ENCODE measurements at places on chromosomes 3 and 15. TPM values are rescaled to one million over a fixed set of nuclear protein-coding genes. Genes with fewer than 3 reads are reported as not detected.

- H3K36me3 ChIP-seq, result no peaks in the 10 kb centered on the region
- no peak for DNase-seq
- no peaks in the 10 kb centered on the region for H3K4me1 ChIP-seq
- H3K4me3 ChIP-seq, result no peak overlapping the region
- H3K27ac ChIP-seq, result no peak overlapping the region
Observed at GRCh38 chr3:43540624-43541023, 81.2 kb downstream of the ANO10 start.

GRCh38 chr3:49462222-49462621 is 7.8 kb upstream of the DAG1 start:
- no peaks in the 10 kb centered on the region for H3K36me3 ChIP-seq
- DNase-seq, result no peak
- H3K27me3 ChIP-seq, result no peaks in the 10 kb centered on the region
- no peaks in the 10 kb centered on the region for H3K4me1 ChIP-seq
- no peak overlapping the region for H3K4me3 ChIP-seq
- H3K27ac ChIP-seq, result no peak overlapping the region

- H3K27ac ChIP-seq, result no peak overlapping the region
- no peaks in the 10 kb centered on the region for H3K27me3 ChIP-seq
- no peak overlapping the region for H3K4me3 ChIP-seq
- DNase-seq, result no peak
- no peaks in the 10 kb centered on the region for H3K36me3 ChIP-seq
Observed at GRCh38 chr3:35658686-35659085, 19.4 kb downstream of the ARPP21 start.

- DNase-seq, result no peak
- no peak overlapping the region for H3K4me3 ChIP-seq
- H3K27ac ChIP-seq, result no peak overlapping the region
- H3K36me3 ChIP-seq, result no peaks in the 10 kb centered on the region
- H3K4me1 ChIP-seq, result no peaks in the 10 kb centered on the region
Observed at GRCh38 chr3:102233881-102234280, 200.9 kb upstream of the ZPLD1 start.

Gene RASGRF1
- 0.11 TPM for total RNA-seq

GRCh38 chr15:77865106-77865610 is 212.4 kb downstream of the TBC1D2B start:
- no peaks in the 10 kb centered on the region for H3K4me1 ChIP-seq
- no peaks in the 10 kb centered on the region for H3K36me3 ChIP-seq
- H3K27me3 ChIP-seq, result no peaks in the 10 kb centered on the region
- no peak overlapping the region for H3K27ac ChIP-seq

Gene ADAMTS9
- total RNA-seq, result not detected

Gene UNC13C
- not detected for total RNA-seq

GRCh38 chr3:67593761-67594234 is 60.6 kb downstream of the SUCLG2 start:
- peaks cover 23% of the 10 kb centered on the region for H3K4me1 ChIP-seq
- DNase-seq, result no peak
- H3K27ac ChIP-seq, result no peak overlapping the region
- peaks cover 4% of the 10 kb centered on the region for H3K36me3 ChIP-seq
- H3K4me3 ChIP-seq, result no peak overlapping the region
- H3K27me3 ChIP-seq, result no peaks in the 10 kb centered on the region

GRCh38 chr3:129432036-129432435 is 3.6 kb upstream of the EFCAB12 start:
- peaks cover 6% of the 10 kb centered on the region for H3K27me3 ChIP-seq
- peak; percentile 73 for DNase-seq
- peak overlapping the region; percentile 69 for H3K4me3 ChIP-seq
- peaks cover 69% of the 10 kb centered on the region for H3K4me1 ChIP-seq
- H3K36me3 ChIP-seq, result peaks cover 47% of the 10 kb centered on the region
- peak overlapping the region; percentile 72 for H3K27ac ChIP-seq

GRCh38 chr15:79025201-79025600 is 65.4 kb downstream of the RASGRF1 start:
- no peaks in the 10 kb centered on the region for H3K4me1 ChIP-seq
- H3K36me3 ChIP-seq, result no peaks in the 10 kb centered on the region
- no peak overlapping the region for H3K4me3 ChIP-seq

GRCh38 chr3:69435274-69436265 is 49.7 kb upstream of the FRMD4B start:
- no peak overlapping the region for H3K27ac ChIP-seq
- no peaks in the 10 kb centered on the region for H3K27me3 ChIP-seq
- H3K36me3 ChIP-seq, result no peaks in the 10 kb centered on the region
- H3K4me3 ChIP-seq, result no peak overlapping the region

Gene TMEM207
- not detected for total RNA-seq

DNA sequence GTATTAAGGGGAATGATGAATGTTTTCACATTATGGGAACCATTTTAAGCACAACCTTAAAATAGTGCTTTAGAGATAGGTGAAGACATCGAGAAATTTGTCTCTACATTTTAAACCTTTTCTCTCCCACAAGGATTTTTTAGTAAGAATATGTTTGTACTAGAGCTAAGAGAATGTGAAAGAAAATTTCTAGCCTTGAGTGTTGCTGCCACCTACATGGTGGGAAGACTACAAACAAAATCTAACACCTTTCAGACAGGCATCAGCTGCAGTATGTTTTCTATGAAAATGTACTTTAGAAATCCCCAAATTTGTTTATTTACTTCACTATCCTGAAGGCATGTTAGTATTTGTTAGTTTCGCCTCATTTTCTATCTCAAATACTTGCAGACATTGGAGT is 247.4 kb downstream of the WDR72 start:
- no peaks in the 10 kb centered on the region for H3K27me3 ChIP-seq
- no peaks in the 10 kb centered on the region for H3K4me1 ChIP-seq
- no peak overlapping the region for H3K4me3 ChIP-seq
- no peak overlapping the region for H3K27ac ChIP-seq
- no peak for DNase-seq

DNA sequence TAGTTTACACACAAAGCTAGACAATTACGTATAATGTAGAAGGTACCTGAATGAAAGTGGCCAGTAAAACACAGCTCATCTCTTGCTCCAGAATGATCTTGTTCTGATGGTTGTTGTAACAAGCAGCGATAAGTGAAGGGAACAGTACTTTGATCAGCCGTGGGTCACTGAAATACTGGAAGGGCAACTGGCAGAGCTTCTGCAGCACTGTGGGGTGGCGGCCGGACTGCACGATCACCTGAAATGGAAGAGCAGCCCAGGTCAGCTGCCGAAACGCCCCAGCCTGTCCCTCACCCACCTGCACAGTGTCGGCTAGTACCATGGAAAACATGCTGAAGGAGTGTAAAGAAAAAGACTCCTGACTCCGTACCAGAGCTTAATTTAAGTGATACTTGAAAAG is 17.3 kb downstream of the ISL2 start:
- DNase-seq, result no peak
- no peaks in the 10 kb centered on the region for H3K4me1 ChIP-seq
- no peak overlapping the region for H3K4me3 ChIP-seq
- H3K36me3 ChIP-seq, result no peaks in the 10 kb centered on the region

DNA sequence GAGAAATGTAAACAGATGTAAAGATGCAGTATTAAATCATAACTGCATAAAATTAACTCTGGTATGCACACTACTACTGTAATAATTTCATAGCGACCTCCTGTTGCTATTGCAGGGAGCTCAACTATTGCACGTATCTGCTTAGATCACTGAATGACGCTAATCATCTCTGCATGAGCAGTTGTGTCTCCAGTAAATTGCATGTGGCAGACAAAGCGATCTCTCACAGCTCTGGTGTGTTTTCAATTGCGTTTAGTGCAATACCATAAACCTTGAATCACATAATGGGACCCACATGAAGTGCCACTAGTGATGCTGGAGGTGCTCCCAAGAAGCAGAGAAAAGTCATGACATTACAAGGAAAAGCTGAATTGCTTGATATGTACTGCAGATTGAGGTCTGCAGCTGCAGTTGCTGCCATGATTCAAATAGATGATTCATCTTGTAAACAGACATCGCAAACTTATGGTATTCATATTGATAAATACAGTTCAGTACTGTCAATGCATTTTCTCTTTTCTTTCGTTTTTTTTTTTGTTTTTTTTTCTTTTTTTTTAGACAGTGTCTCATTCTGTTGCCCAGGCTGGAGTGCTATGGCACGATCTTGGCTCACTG is 30.2 kb upstream of the LCTL start:
- no peak overlapping the region for H3K4me3 ChIP-seq
- DNase-seq, result no peak
- no peaks in the 10 kb centered on the region for H3K36me3 ChIP-seq
- H3K4me1 ChIP-seq, result no peaks in the 10 kb centered on the region
- H3K27ac ChIP-seq, result no peak overlapping the region

Gene ZNF80
- 0.40 TPM for total RNA-seq

GRCh38 chr15:56353740-56354139 is 11.5 kb upstream of the TEX9 start:
- no peak overlapping the region for H3K27ac ChIP-seq
- DNase-seq, result no peak
- no peaks in the 10 kb centered on the region for H3K4me1 ChIP-seq

DNA sequence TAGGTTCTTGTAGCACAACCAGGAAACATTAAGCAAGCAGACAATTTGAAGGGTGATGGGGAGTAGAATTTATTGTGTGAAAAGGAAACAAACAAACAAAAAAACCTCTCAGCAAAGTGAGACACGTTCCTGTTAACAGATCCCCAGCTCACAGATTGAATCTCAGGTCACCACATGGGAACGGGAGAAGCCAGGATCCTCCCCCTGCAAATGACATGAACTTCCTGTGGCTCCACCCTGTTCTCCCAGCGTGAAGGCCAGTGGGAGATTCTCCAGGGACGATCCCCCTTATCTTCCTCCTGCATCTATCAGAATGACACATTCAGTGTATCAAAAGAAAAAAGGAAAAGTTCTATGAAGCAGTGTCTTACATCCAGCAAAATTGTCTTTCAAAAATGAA is 1488.1 kb downstream of the OTOL1 start:
- no peaks in the 10 kb centered on the region for H3K27me3 ChIP-seq
- no peak overlapping the region for H3K27ac ChIP-seq
- H3K4me3 ChIP-seq, result no peak overlapping the region

DNA sequence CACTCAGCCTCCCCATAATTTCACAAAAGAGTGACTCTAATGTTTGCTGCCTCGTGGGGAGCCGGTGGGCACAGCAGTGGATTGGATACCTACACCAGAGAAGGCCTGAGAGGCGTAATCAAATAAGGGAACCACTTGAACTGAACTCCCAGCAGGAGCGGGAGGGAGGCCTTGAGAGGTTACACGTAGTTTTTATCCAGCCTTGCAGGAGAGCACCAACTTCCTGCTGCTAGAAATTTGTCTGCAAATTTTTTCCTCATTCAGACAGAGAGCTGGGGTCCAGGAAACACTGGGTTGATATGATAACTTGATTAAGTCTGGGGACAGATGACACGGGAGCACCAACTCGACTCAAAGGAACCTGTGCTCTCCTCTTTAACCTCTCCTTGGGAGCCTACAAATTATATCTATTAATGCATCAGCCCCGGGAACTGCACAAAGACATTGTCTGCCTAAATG is 69.8 kb downstream of the HES1 start:
- H3K4me3 ChIP-seq, result no peak overlapping the region
- H3K27ac ChIP-seq, result no peak overlapping the region
- peaks cover 28% of the 10 kb centered on the region for H3K27me3 ChIP-seq
- no peak for DNase-seq
- H3K4me1 ChIP-seq, result peaks cover 6% of the 10 kb centered on the region

DNA sequence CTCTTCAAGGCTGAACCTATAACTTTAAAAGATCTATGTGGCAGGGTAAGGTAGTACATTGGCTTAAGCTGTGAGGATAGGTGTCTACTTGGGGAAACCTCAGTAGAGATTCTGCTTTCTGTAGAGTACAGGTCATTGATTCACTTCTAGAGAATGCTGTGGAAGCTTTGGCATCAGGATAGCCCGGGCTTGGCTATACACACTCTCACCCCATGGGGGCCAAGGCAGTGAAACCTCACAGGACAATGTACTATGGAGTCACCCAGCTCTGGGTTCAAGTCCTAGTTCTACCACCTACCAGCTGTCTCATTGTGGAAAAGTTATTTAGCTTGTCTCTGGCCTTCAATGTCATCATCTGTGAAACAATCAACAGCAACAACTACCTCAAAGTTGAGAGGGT is 9.0 kb downstream of the MTFMT start:
- no peaks in the 10 kb centered on the region for H3K27me3 ChIP-seq
- no peak for DNase-seq
- H3K4me1 ChIP-seq, result no peaks in the 10 kb centered on the region
- H3K36me3 ChIP-seq, result peaks cover 39% of the 10 kb centered on the region
- H3K27ac ChIP-seq, result no peak overlapping the region
